ENCODE measurements at places on chromosomes 7 and 10.

DNA sequence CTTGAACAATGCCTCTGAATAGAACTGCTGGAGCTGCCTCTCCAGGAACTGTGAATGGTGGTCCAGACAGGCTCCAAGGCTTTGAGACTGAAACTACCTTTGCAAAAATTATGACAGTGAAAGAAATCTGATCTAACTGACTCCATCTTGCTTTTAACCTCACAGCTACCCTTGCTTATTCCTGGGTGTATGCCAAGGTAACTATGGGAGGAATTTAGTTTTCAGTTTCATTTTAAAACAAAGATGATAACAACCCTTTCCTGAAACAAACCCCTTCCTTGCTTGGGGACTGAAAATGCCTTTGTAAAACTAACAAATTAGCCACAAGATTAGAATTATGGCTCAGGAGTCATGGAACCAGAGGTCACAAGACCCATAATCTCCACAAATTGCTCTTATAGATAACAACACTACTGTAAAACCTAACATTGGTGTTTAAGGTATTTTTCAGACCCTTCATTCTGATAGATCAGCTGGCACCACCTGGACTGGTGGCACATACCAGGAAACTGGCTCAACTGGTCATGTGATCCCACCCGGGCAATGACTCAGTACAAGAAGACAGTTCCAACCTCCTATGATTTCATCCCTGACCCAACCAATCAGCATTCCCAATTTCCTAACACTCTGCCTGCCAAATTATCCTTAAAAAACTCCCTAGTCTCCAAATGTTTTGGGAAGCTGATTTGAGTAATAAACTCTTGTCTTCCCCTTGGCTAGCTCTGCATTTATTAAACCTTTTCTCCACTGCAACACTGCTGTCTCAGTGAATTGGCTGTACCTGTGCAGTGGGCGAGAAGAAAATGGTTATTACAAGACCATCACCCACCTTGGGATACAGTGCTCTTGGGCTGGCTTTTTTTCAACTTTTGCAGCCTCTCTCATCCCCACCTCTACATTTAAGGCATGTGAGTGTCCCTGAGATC lies 608.1 kb downstream of the TYW1 start:
- DNase-seq, result no peak

GRCh38 chr10:26251925-26252324 lies 35.4 kb downstream of the GAD2 start:
- no peak for DNase-seq

- no peak for DNase-seq
Measured at GRCh38 chr7:1358376-1359050, 100.8 kb downstream of the MICALL2 start.

- DNase-seq, result no peak
Measured at GRCh38 chr7:2613098-2613930, 18.5 kb upstream of the TTYH3 start.

DNA sequence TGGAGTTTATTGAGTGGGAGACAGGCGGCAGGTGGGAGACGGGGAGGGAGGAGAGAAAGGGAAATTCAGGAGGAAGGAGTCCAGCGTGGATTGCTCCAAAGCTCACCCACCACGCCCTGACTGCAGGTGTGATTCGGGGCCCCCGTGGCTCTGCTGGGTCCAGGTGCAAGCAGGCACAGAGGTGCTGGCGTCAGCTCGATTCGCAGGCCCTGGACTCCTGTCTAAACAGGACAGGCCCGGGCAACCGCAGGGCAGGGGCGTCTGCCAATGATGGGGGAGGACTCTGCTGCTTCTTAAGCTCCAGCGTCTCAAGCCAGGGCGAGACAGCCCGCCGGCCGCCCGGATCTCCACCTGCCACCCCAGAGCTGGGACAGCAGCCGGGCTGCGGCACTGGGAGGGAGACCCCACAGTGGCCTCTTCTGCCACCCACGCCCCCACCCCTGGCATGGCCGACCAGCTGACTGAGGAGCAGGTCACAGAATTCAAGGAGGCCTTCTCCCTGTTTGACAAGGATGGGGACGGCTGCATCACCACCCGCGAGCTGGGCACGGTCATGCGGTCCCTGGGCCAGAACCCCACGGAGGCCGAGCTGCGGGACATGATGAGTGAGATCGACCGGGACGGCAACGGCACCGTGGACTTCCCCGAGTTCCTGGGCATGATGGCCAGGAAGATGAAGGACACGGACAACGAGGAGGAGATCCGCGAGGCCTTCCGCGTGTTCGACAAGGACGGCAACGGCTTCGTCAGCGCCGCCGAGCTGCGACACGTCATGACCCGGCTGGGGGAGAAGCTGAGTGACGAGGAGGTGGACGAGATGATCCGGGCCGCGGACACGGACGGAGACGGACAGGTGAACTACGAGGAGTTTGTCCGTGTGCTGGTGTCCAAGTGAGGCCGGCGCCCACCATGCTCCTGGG lies at the start of gene CALML3:
Gene CALML3 (plus strand): TSS at position 321 of the 920 bp plus-strand sequence. CDS start 125 bp downstream, at position 446.
- DNase-seq, result no peak

GRCh38 chr10:43980313-43980712 lies 331.6 kb upstream of the ZNF32 start:
- DNase-seq, result no peak

- DNase-seq, result no peak
Measured at GRCh38 chr10:11715815-11716494, 26.2 kb upstream of the ECHDC3 start.

DNA sequence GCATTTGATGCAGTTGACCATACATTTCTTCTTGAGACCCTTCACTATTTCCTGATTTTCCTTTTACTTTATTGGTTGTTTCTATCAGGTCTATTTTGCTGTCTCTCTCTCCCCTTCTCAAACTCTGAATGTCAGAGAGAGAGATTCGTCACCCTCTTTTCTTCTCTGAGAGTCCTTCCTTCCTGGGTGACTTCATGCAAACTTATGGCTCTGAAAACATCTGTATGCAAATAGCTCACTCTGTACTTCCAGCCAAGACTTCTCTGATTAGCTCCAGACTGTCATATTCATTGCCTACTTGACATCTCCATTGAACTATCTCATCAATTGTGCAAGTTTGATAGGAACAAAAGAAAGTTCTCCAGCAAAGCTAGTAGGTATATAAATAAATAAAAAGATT lies 191.7 kb upstream of the KLF6 start:
- DNase-seq, result no peak

- no peak for DNase-seq
Measured at GRCh38 chr7:79610748-79611304, 157.4 kb upstream of the MAGI2 start.

DNA sequence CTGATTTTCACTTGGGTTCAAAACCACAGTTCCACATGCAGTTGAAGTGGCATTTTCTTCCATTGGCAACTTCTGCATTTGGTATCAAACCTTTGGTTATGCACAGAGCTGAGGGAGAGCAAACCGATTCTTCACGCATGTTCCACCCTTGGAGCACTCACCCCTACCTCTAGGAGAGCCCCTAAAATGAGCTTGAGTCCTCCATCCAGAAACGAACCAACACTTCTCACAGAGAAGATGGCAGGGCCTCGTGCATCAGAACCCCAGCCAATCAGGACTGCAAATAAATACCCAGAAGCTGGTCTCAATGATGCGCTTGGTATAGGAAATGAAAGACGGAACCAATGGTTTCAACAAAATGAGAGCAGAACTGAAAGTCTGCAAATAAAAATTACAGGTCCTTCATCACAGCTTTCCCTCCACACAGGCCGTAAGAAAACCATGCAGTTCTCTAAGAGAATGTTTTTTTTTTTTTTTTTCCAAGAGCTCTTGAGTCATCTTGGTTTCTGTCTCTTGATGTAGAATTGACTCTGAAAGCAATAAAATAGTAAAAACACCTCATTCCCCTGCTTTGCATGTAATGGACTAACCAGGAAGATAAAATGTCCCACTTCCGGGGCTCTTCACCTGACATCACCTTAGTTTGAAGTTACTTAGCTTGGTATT lies 23.9 kb downstream of the KLF6 start:
- DNase-seq, result no peak

GRCh38 chr10:76937181-76937600 lies 700.4 kb downstream of the KCNMA1 start:
- no peak for DNase-seq

DNA sequence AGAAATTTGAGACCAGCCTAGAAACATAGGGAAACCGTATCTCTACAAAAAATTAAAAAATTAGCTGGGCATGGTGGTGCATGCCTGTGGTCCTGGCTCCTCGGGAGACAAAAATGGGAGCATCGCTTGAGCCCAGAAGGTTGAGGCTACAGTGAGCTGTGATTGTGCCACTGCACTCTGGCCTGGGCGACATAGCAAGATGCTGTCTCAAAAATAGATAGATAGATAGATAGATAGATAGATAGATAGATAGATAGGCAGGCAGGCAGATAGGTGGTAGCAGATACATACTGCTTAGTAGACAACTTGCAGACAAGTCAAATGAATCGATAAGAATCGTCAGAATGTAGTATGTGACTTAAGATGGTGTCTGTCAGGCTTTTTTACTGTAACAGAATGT lies 106.9 kb downstream of the SND1 start:
- no peak for DNase-seq

DNA sequence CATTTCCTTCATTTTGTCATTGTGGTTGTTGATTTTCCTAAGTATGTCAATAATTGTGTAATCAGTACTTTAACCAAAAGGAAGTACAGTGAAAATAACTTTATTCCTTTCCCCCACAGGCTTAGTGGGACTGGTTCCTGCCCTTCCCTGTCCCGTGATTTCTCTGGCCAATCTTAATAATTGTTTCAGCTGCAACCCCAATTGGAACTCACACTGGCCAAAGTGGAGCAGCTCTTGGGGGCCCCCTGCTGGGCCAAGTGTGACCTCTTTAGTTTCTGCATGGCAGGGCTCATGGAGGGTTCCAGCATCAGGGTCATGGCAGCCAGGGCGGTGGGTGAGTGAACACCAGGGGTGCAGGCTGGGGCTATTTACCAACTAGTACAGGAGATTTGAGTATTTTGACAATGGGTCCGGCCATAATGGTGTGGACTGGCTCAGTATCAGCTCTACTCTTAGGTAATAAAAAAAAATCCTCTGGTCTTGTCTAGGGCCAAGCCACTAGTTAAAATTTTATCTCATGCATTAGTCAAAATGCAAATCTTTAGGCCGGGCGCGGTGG lies 31.7 kb downstream of the CYCS start:
- no peak for DNase-seq

DNA sequence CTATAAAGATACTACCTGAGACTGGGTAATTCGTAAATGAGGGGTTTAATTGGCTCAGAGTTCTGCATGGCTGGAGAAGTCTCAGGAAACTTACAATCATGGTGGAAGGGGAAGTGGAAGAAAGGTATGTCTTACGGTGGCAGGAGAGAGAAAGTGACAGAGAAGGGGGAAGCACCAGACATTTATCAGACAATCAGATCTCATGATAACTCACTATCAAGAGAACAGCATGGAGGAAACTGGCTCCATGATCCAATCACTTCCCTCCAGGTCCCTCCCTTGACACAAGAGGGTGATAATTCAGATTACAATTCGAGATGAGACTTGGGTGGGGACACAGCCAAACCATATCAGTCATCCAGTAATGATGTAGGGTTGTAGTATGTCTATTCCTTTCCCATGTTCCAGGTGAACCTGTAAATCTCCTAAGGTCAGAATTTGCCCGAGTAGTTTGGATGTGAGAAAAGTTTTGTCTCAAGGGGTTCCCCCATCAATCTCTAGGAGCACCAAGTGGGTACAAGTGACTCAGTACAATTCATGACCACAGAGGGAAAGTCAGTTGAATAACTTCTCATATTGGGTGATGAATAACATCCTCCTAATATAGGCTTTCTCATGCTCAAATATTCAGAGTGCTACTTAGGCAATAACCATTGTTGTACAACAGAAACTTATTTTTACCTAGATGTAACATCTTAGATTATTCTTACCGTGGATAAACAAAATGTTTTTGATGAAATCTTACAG lies 39.7 kb upstream of the MTPN start:
- no peak for DNase-seq

- DNase-seq, result no peak
Measured at GRCh38 chr7:16926861-16927260, 45.1 kb upstream of the AGR3 start.

GRCh38 chr7:47066976-47067614 lies 514.8 kb downstream of the TNS3 start:
- DNase-seq, result no peak

- no peak for DNase-seq
Measured at GRCh38 chr10:38070501-38070900, 23.6 kb upstream of the ZNF37A start.

GRCh38 chr10:55063811-55064210 lies 262.8 kb upstream of the PCDH15 start:
- no peak for DNase-seq

- no peak for DNase-seq
Measured at GRCh38 chr10:75801121-75801520, 369.7 kb downstream of the LRMDA start.

DNA sequence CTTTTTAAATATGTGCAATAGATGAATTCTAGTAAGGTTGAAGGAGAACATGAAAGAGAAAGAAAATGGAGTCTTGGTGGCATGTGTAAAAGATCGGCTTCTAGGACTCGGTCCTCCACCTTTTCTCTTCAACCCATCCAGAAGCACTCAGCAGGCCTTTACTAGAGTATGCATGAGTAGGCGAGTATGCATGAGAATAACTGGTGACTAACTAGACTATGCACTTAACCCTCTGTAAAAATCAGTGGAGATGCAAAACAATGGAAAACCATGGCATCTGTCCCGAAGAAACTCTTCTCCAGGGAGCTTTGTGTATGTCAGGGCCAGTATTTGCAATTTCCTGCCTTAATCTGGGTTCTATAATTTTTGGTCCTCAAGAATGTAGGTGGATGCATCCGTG lies 40.0 kb upstream of the GRB10 start:
- no peak for DNase-seq

- no peak for DNase-seq
Measured at GRCh38 chr7:99035723-99036545, 108.0 kb downstream of the SMURF1 start.

GRCh38 chr7:47511699-47512370 lies 70.1 kb downstream of the TNS3 start:
- DNase-seq, result no peak

- no peak for DNase-seq
Measured at GRCh38 chr7:11319491-11320274, 346.0 kb downstream of the PHF14 start.

DNA sequence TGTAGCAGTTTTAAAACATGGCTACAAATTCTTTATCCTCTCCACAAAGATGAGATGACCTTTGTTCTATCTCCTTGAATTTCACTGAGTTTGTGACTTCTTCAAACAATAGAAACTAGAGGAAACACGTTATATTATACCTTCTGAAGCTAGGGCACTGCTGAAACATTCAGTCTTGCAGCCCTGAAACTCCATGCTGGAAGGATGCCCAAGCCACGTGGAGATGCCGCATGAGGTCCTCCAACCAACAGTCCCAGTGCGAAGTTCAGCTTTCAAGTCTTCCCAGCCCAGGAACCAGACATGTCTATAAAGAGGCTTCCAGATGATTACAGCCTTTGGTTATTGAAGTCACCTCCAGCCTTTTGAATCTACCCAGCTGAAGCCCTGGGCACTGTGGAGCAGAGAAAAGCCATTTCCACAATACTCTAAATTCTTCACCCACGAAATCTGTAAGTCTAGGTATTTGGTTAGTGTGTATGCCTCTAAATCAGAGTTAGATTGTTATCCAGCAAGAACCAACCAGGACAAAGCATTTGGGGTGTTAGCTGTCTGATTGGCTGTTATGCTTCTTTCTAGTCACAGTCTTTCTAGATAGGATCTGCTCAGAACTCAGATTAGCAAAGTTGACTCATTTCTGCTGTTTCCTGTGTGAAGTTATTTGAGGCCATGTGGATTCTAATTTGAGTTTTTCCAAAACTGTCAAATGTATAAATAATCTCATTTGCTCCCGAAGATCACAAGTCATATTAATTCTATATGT lies 186.5 kb upstream of the TMEM72 start:
- no peak for DNase-seq
